ENCODE measurements at places on chromosomes 12 and 14. TPM values are rescaled to one million over a fixed set of nuclear protein-coding genes. Genes with fewer than 3 reads are reported as not detected.

- peaks cover 2% of the 10 kb centered on the region for H3K36me3 ChIP-seq
- peaks cover 10% of the 10 kb centered on the region for H3K4me1 ChIP-seq
- no peaks in the 10 kb centered on the region for H3K27me3 ChIP-seq
- no peak overlapping the region for H3K27ac ChIP-seq
Measured at GRCh38 chr12:2318286-2318685, 265.5 kb downstream of the CACNA1C start.

- H3K4me1 ChIP-seq, result no peaks in the 10 kb centered on the region
- H3K4me3 ChIP-seq, result no peak overlapping the region
- peaks cover 18% of the 10 kb centered on the region for H3K27me3 ChIP-seq
- no peak for DNase-seq
- H3K36me3 ChIP-seq, result no peaks in the 10 kb centered on the region
Measured at GRCh38 chr12:52585066-52585465, 11.4 kb upstream of the KRT74 start.

DNA sequence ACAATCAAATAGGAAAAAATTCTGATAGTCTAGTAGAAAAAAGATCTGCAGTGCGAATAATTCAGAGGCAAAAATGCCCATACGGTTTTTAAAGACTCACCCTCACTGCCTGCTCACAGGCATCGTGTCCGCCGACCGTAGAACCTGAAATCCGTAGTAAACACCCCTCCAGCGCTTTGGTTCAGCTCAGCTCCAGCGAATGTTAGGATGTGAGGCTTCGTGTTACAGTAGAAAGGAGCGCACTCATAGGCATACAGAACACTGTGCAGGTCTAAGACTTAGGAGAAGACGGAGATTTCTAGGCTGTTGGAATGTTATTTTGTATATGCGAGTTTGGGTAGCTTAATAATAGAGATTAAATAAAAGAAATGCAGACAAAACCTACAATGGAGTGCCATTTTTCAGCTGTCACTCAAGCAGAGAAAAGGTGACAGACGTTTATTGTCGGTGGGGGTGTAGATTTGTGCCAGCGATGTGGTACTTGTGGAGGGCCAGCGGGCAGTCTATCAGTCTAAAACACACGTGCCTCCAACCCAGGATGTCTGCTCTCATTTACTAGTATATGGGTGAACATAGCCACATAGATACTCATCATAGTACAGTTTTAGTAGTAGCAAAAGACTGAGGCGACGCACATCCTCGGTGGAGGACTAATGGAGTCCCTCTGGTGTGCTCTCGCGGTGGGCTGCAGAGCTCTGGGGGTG is 25.7 kb downstream of the SFSWAP start:
- peaks cover 59% of the 10 kb centered on the region for H3K36me3 ChIP-seq
- H3K4me1 ChIP-seq, result peaks cover 9% of the 10 kb centered on the region
- H3K27ac ChIP-seq, result peak overlapping the region; percentile 76
- DNase-seq, result peak; percentile 21

- H3K27ac ChIP-seq, result no peak overlapping the region
- no peaks in the 10 kb centered on the region for H3K27me3 ChIP-seq
- no peaks in the 10 kb centered on the region for H3K36me3 ChIP-seq
- H3K4me3 ChIP-seq, result no peak overlapping the region
- no peak for DNase-seq
Measured at GRCh38 chr12:42793166-42793565, 203.6 kb upstream of the PRICKLE1 start.

DNA sequence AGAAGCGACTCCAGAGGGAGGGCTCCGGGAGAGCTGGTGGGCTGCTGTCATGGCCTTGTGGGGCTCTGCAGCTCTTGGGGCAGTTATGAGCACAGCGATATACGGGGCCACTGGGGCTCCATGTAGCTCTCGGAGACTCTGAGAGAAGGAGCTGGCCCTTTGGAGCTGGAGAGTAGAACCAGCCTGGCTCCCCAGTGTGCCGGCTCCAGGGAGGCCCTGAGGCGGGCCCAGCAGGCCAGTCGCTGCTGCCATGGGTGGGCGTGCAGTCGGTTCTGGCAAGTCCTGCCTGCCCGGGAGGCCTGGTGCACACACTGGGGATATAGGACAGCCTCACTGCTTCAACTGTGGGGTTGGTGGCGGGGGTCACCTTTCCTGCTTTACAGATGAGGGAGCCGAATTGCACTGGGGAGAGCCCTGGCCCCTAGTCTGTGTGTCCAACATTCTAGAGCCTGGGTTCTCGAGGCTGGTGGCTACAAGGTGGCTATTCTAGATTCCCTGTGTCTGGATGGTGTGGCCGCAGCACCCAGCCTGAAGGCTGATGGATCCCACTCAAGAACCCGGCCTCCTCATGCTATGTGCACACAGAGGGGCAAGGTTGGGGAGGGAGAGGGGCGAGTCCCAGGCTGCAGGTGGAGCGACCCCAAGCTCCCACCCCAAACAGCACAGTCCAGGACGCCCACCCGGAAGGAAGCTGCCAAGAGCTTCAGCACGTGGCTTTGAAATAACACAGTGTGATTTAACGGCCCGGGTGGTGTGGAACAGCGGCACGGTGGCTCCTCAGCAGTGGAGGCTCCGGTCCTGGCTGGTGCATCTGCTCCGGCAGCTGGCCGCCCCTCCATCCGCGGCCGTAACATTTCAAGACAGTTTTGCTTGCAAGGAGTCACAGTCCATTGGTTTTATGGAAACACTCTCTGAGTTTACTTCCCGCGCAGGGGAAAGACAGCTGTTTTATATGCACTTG is 188.3 kb upstream of the C14orf180 start:
- peak; percentile 83 for DNase-seq
- H3K27ac ChIP-seq, result no peak overlapping the region
- H3K36me3 ChIP-seq, result no peaks in the 10 kb centered on the region
- H3K27me3 ChIP-seq, result no peaks in the 10 kb centered on the region
- H3K4me3 ChIP-seq, result no peak overlapping the region
- H3K4me1 ChIP-seq, result no peaks in the 10 kb centered on the region

DNA sequence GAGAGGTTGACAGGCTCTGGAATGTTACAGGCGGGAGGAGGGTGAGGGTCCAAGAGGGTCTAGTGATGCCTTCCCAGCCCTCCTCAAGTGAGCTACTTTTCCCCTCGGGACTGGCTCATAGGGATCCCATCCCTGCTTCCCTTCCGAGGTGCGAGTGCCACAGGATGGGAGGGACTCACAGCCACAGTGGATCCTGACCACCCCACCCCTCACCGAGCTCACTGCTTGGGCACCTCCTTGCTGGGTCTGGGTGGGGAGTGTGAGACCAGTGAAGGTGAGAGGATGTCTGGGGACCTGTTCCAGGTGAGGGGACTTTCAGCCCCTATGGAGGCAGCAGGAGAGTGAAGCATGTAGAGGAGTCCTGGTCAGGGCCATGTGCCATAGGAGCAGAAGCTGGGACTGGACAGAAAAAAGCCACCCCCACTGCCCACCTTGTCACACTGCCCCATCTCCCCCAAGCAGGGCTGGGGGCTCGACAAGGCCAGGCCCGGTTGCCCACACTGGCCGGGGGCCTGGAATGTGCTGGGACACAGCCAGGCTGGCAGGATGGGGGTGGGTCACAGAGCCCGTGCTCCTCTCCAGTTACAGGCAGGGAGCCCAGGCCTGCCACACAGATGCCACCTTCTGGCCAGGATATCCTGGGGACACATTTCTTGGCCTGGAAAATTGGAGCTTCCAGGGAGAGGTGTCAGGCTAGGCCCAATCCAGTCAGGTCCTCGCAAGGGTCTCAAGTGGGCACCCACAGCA is 1.7 kb upstream of the TNS2 start:
- H3K4me1 ChIP-seq, result peaks cover 69% of the 10 kb centered on the region
- H3K27me3 ChIP-seq, result no peaks in the 10 kb centered on the region
- H3K27ac ChIP-seq, result peak overlapping the region; percentile 82
- peaks cover 4% of the 10 kb centered on the region for H3K36me3 ChIP-seq

- H3K4me1 ChIP-seq, result peaks cover 13% of the 10 kb centered on the region
- H3K4me3 ChIP-seq, result no peak overlapping the region
- DNase-seq, result no peak
- H3K27ac ChIP-seq, result no peak overlapping the region
Measured at GRCh38 chr12:104586351-104586919, 129.7 kb downstream of the CHST11 start.

DNA sequence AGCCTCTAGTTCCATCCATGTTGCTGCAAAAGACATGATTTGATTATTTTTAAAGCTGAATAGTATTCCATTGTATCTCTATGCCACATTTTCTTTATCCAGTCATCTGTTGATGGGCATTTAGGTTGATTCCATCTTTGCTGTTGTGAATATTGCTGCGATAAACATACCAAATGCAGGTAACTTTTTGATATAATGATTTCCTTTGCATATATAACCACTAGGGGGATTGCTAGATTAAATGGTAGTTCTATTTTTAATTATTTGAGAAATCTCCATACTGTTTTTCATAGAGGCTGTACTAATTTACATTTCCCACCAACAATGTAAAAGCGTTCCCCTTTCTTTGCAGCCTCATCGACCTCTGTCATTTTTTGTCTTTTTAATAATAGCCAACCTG is 342.5 kb downstream of the MDGA2 start:
- DNase-seq, result no peak
- no peaks in the 10 kb centered on the region for H3K27me3 ChIP-seq
- no peak overlapping the region for H3K27ac ChIP-seq
- no peaks in the 10 kb centered on the region for H3K36me3 ChIP-seq
- H3K4me1 ChIP-seq, result no peaks in the 10 kb centered on the region

- no peak overlapping the region for H3K27ac ChIP-seq
- no peaks in the 10 kb centered on the region for H3K27me3 ChIP-seq
- H3K4me3 ChIP-seq, result no peak overlapping the region
- no peak for DNase-seq
Measured at GRCh38 chr12:66119229-66119869, 11.2 kb downstream of the LLPH start.

DNA sequence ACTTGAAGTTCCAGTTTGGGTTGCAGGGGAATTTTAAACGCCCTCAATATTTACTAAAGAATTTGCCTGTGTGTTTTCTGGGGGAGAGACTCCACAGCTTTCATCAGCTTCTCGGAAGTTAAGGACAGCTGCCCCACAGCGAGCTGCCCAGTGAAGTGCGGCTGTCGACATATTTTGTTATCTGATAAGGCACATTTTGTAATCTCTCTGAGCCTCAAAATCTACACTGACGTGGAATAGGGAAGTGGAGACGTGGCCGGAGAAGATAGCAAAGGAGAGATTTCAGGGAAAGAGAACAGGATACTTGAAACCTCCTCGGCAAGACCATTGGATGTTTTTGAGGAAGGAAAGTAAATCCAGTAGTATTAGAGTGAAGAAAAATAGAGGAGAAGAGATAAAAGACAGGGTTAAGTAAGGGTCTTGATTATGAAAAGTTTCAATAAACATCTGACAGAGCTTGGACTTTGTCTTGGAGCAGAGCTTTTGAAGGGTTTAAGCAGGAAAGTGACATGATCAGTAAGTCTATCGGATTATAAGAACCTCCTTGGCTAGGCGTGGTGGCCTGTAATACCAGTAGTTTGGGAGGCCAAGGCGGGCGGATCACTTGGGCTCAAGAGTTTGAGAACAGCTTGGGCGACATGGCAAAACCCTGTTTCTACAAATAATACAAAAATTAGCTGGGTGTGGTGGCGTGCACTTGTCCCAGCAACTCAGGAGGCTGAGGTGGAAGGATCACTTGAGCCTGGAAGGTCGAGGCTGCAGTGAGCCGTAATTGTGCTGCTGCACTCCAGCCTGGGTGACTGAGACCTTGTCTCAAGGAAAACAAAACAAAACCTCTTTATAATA is 1.1 kb downstream of the POLR3B start:
- peak overlapping the region; percentile 87 for H3K27ac ChIP-seq
- H3K27me3 ChIP-seq, result no peaks in the 10 kb centered on the region
- H3K36me3 ChIP-seq, result no peaks in the 10 kb centered on the region

DNA sequence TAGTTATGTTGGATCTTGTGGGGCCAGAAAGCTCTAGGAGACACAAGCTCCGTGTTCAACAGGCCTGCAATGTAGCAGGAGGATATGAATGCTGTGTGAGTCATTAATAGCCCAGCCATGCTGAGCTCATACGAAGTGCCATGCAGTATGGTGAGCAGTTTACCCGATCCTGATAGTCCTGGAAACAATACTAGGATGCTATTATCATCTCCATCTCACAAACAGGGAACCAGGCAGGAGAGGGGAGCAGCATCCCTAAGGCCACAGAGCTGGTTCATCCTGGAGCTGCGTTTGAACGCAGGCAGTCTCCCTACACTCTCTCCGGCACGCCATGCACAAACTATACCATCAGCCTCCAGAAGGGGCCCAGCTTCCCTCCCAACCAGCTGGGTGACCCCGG is 20.5 kb downstream of the TTC7B start:
- H3K27ac ChIP-seq, result peak overlapping the region; percentile 25
- H3K36me3 ChIP-seq, result no peaks in the 10 kb centered on the region
- peaks cover 14% of the 10 kb centered on the region for H3K4me1 ChIP-seq
- no peak overlapping the region for H3K4me3 ChIP-seq

Gene TAS2R8
- total RNA-seq, result 0.36 TPM

Gene TCL1B
- total RNA-seq, result not detected

Gene SYCP3
- 0.88 TPM for total RNA-seq

Gene RFX4
- total RNA-seq, result not detected

Gene PPP2R5E
- 25.6 TPM for total RNA-seq

Gene NTF3
- under 0.01 TPM for total RNA-seq

All from osteoblast (primary cell).